ENCODE measurements at places on chromosomes 7 and 10.

DNA sequence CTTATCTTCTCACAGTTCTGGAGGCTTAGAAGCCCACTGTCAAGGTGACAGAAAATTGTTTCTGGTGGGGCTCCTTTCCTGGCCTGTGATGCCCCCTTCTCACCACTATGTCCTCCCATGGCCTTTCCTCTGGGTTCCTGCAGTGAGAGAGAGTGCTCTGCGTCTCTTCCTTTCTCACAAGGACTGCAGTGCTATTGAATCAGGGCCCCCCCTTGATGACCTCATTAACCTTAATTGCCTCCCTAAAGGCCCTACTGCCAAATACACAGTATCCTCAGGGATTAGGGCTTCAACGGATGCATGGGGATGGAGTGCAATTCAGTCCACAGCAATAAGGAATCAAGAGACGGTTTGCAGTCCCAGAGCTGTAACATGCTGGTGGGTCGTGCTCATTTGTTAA, 82.0 kb upstream of the GRB10 start:
- no peak for DNase-seq

GRCh38 chr10:113565364-113565763, 12.5 kb downstream of the HABP2 start:
- no peak for DNase-seq

- no peak for DNase-seq
Observed at GRCh38 chr7:130387306-130387627, 7.0 kb downstream of the CPA1 start.

DNA sequence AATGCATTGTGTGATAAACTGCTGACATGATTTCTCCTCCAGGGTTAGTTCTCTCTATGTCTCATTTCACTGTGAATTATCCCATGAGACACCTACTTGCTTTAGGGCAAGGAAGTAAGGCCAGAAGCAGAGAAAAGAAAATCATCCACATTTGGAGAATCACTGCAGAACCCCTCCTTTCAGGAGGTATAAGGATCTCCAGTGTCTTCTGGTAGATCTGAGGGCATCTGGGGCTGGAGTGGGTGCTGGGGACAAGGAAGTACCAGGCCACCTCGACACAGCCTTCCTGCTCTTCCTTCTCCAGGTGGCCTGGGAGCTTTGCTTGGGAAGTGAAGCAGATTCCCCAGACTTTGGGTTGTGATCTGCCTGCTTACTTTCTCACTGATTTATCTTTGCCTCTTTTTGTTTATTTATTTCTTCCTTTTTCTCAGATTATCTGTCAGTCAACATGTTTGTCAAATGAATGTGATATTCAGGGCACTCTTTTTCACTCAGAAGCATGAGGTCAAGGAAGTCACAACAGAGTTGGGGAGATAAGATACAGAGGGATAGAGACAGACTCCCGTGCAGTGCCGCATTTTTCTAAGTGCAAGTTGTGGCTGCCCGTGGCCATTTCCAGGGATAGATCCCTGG, 12.4 kb upstream of the CAMK2G start:
- DNase-seq: no peak

GRCh38 chr7:133290676-133291333, 37.9 kb downstream of the EXOC4 start:
- no peak for DNase-seq

DNA sequence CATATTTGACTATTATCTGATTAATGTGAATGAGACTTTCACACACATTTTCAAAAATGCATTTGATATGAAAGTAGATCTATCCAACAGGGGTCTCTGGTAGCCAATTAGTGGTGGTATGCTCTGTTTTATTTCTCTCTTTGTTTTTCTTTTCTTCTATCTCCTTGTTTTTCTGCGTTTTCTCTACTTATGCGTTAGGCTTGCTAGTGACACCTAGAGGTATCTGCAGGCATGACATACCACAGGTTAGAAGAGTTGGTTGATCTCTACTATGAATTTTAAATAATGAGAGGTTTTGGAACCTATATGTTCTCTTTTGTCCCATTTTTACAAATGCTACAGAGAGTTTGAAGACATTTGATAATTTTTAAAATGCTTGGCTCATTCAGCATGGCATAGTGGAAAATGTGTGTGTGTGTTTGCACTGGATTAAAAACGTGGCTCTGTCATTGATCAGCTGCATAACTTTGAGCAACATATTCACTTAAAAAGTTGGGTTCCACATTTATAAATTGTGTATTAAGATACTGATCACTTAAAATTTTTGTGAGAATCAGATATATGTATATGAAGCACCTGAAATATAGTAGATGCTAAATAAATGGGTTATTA, 28.1 kb upstream of the PLXDC2 start:
- no peak for DNase-seq

Measured in stimulated activated CD8-positive, alpha-beta memory T cell treated with anti-CD3 and anti-CD28 coated beads, Interleukin-4, amount 100 ng/mL, for 1 hour (primary cell).